Stimulated activated CD4-positive, alpha-beta T cell treated with anti-CD3 and anti-CD28 coated beads, Interleukin-4, amount 100 ng/mL, for 1 hour (primary cell): ENCODE measurements at places on chromosomes 2 and 18.
A peak's percentile ranks its signal among the peaks of the same experiment; 100 is the strongest.

- DNase-seq = no peak
Observed at GRCh38 chr2:85380048-85380447, 25.5 kb downstream of the ELMOD3 start.

GRCh38 chr2:32732120-32732519, 104.3 kb downstream of the TTC27 start:
- no peak for DNase-seq

DNA sequence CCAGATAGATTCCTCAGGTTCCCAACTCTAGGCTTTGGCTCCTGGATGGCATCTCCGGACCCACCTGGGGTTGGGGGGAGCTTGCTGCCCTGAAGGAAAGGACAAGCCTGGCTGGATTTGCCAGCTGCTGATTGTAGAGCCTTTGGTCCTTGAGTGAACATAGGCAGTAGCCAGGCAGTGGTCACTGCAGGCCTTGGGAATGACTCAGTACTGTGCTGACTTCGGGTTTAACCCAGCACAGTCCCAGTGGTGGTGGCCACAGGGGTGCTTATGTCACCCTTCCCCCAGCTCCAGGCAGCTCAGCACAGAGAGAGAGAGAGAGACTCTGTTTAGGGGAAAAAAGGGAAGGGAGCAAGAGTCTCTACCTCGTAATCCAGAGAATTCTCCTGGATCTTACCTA, 27.7 kb upstream of the ACTR2 start:
- no peak for DNase-seq

- peak; percentile 38 for DNase-seq
Observed at GRCh38 chr2:38076152-38076709, 280 bp upstream of the CYP1B1 start.

DNA sequence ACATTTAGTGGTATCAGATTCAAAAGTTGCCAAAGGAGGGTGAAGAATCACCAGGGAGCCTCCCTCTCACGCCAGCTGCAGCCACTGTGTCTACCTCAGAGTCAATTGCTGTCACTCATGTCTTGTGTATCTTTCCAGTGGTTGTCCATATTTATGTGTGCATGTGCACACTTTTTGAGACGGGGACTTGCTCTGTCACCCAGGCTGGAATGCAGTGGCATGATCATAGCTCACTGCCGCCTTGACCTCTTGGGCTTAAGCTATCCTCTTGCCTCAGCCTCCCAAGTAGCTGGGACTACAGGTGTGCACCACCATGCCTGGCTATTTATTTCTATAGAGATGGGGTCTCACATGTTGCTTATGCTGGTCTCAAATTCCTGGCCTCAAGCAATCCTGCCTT, 4.0 kb downstream of the MOCOS start:
- DNase-seq = no peak

DNA sequence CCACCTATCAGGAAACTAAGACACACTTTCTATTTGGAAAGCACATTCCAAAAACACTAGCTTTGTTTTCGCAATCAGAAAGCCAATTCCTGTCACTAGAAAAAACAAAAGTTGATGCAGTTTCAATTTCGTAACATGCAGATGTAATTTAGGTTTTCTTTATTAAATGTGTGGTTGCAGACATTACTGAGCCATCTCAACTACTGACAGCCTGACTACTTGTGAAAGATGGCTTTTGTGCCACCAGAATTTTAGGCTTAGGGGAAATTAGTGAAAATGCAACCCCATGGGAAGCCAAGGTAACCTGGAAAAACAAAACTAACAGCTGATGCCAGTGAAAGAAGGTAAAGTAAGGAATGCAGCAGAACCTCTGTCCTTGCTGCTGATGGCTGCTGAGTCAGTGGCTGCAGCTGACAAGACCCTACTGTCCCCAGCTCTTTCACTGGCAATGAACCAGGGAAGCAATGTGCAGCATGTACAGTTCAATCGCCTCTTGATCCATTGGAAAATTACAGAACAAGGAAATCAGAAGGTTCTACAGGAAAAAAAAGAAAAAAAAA, 34.9 kb downstream of the FEZ2 start:
- no peak for DNase-seq

DNA sequence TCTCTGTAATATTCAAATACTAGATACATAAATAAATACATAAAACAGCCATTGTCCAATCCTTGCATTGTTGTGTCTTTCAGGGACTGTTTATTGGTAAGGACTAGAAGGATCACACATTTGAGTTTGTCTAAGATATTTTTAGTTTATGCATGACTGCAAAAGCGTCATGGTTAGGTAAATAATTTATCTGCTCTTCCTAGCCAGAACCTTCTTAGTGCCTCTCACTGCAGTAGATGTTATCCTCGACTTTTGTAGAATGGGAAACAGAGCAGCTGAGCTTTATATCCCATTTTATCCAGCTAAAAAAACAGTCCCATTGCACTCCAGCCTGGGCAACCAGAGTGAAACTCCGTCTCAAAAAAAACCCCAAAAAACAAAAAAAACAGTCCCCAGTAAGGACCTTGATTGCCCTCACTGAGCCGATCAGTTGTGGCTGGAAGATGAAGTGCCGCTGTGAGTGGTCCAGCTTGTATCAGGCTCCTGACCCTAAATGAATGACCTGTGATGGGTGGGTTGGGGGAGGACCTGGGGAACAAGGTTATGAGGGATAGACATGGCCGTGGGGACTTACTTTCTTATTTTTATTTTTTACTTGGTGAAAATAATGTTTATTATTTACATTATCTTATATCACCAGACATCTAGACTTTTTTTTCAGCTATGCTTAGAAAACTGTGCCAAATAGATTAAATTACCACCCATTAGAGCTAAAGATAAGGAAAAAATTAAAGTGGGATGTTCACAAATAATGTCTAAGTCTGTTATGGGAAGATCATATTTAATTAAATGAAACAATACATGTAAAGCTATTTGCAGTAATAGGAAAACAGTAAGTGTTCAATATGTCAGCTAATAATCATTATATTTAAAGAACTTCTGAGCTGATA, 10.9 kb upstream of the ADAM23 start:
- no peak for DNase-seq

DNA sequence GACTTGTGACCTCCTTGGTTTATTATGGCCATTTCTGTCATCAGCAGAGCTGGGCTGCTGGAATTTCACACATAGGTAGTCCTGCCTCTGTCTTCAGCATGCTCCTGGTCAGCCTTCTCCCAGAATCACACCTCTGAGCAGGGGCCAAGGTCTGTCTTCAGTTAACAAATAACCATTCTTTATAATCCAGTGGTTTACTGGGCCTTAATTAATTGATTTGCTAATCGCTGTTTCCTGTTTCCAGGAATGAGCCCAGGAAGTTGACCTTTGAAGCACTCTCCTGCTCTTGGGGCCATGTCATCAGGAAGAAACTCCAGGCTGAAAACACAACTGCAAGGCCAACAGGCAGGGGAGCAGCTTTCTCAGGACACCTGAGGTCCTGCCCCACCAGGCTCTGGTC, 278.5 kb downstream of the SRBD1 start:
- DNase-seq = no peak

DNA sequence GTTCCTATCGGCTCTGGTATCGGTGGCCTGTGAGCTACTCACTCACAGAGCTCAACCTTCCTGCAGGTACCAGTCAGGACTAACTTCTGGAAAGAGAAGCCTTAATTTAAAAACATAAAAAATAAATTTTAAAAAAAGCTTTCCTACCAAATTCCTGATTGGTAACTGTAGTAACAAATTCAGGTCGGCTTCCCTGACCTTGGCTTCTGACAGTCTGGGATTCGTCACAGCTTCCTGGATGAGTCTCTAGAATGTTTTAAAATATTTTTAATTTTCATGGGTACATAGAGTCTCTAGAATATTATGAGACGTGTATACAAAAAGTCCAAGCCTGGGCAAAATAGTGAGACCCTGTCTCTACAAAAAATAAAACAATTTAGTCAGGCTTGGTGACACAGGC, 45.0 kb upstream of the MTCL1 start:
- DNase-seq = no peak

- no peak for DNase-seq
Observed at GRCh38 chr2:48525269-48525943, 4.5 kb upstream of the STON1 start.

- no peak for DNase-seq
Observed at GRCh38 chr2:238847841-238848690, at the start of gene TWIST2. TWIST2 (plus strand) TSS chr2:238848085; CDS start chr2:238848216, 131 bp downstream.

- no peak for DNase-seq
Observed at GRCh38 chr2:153455861-153456260, 22.7 kb downstream of the RPRM start.

- DNase-seq = no peak
Observed at GRCh38 chr2:134201533-134201932, 52.3 kb upstream of the MGAT5 start.

- DNase-seq = no peak
Observed at GRCh38 chr2:211789982-211790381, 748.6 kb downstream of the ERBB4 start.

- no peak for DNase-seq
Observed at GRCh38 chr18:2714140-2714539, 58.6 kb downstream of the SMCHD1 start.

DNA sequence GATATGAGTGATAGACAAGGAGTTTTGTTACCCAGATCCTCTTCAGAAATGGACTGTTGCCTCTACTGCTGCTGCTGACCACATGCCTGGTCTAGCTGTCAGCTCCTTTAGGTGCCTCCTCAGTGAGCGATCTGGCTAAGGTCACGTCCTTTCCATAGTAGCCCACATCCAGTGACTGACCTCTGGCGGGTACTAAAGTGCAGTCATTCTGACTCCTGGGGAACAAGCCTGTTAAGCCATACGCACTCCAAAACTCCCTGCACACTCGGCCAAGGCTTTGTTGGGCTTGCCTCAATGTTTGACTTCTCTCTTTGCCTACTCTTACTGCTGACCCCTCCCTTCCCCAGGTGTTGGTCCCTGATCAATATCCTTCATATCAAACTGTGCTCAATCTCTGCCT, 685.2 kb downstream of the IRS1 start:
- no peak for DNase-seq

DNA sequence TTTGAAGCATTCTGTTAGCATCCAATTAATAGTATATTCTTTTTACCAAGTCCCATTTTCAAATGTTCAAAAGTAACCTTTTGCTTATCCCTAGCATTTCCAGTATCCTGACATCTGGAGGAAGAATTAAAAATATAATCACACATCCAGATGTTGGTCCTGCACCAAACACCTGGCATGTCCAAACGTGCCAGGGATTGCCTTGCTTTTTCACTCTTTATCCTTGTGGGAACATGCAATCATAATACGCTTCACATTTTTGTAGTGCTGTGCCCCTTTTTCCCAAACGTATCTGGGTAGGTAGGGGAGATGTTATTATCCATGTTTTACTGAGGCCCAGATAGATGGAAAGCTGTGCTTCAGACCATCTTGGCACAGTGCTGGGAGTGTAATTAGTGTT, 133.0 kb downstream of the TPGS2 start:
- DNase-seq = no peak

- DNase-seq = no peak
Observed at GRCh38 chr2:134689315-134689714, 29.5 kb downstream of the TMEM163 start.

GRCh38 chr2:70673041-70673647, 94.9 kb downstream of the ADD2 start:
- DNase-seq = no peak

DNA sequence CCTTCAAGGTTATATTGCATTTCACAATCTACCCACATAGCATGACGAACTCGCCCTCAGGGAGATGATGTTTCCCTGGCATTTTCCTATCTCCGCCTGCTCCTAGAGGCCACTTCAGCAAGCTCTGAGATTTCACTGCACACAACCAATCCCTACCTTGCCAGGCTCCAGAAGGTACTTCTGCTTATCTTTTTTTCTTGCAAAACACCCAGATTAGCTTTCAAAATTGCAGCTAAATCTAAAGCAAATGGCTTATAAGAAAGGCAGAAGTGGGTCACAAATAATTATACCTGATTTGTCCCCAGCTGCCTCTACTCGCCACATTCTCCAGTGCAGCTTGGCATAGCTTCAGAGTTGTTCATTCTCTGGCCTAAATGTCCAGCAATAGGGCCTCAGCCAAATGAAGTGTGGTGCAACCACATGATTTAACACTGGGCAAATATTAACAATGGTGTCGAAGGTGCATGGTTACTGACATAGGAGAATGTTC, 32.4 kb upstream of the MRPL19 start:
- no peak for DNase-seq

DNA sequence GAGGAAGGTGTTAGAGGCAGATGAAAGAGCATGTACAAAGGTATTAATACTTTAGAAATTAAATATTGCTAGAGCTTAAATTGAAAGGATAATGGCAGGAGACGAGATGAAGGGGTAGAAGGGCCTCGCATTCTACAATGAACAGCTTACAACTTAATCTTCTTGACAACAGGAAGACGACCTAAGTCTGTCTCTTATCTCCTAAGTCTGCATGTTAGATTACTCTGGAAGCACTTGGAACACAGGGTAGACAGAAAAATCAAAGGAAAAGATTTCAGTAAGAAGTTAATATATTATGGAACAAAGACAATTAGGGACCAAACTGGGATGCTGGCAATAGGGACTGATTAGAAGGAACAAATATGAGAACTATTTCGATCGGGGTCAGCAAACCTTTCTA, 34.9 kb downstream of the SMC6 start:
- no peak for DNase-seq

GRCh38 chr18:32730068-32730467, 42.8 kb downstream of the KLHL14 start:
- no peak for DNase-seq

DNA sequence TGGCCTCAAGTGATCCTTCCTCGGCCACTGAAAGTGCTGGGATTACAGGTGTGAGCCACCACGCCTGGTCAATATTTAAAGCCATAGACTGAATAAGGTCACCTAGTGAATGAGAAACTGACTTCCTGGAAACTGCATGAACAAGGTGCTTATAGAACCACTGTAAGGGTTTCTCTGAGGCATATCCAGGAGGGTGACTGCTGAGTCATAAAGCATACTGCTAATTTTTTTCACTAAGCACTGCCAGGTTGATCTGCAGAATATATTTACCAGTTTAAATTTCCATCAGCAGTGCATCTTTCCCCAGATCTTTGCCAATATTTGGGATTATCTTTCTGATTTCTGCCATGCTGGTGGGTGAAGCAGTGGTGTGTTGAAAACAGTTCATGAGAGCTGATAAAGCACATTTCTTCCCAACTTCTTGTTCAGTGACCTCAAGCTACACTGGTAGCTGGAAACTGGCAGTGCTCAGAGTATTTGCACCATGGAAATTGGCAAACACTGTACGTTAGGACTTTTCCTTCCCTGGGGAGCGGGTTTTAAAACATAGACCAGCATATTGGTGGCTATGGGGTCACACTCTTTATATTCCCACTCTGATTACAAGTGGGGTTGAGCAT, 4.2 kb upstream of the CLIP4 start:
- DNase-seq = no peak

- DNase-seq = no peak
Observed at GRCh38 chr2:133862400-133862977, 294.2 kb upstream of the NCKAP5 start.
